Cerebellar nuclear complex (tissue), 1 donor: ENCODE measurements at places on chromosomes 5 and 9.

DNA sequence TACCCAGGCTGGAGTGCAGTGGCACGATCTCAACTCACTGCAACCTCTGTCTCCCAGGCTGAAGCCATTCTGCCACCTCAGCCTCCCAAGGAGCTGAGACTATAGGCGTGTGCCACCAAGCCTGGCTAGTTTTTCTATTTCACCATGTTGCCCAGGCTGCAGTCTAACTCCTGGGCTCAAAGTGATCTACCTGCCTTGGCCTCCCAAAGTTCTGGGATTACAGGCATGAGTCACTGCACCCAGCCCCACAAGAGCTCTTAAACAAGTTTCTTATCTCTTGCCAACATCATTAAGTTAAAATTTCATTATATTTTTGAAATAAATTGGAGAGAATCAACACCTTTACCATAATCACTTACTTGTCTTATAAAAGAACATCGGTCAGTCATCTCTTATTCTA, 280.3 kb downstream of the ARHGEF28 start:
- DNase-seq: no peak

DNA sequence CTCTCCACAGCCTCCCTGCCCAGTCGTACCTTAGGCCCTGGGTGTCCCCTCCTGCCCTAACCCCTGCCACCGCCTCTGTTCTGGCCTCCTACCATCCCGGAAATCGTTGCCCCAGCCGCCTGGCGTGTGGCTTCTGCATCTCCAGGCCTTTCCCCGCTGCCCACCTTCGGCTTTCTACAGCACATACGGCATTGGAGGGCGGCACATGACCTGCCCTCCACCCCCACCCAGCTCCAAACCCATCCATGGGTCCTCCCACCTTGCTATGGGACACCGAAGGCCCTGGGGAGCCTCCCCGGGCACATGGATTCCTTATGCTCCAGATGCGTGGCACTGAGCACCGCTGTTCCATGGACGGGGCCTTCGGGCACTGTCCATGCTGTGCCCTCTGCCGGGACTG, 32.0 kb downstream of the FGF18 start:
- no peak for DNase-seq

DNA sequence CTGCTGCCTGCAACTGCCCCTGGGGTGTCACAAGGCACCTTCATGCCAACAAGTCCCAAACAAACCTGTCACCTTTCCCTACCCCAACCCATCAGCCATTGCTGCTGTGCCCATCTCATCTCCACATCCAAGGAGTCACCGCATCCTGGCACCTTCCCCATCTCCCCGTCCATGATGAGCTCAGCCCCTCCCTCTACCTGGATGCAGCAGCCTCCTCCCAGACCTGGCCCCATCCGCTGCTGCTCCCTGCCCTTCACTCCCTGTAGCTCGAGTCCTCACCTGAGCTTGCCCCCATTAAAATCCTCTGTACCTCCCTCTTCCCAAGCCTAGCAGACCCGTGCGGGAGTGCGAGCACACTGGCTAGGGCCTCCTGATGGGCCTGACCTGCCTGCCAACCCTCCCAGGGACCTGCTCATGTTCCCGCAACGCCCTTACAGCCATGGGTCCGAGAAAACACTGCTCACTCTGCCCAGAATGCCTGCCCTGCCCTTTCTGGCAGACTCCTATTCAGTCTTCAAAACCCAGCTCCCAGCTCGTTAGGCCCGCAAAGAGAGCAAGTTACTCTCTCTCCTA, 110.6 kb downstream of the ADAMTS2 start:
- DNase-seq: no peak

GRCh38 chr9:29437526-29437925, 1864.2 kb upstream of the C9orf72 start:
- DNase-seq: no peak

GRCh38 chr9:104895572-104895971, 32.4 kb downstream of the ABCA1 start:
- no peak for DNase-seq

GRCh38 chr9:5188060-5188984, 2.9 kb upstream of the INSL6 start:
- DNase-seq: no peak

GRCh38 chr5:82720213-82721086, 356.7 kb downstream of the TMEM167A start:
- DNase-seq: no peak

GRCh38 chr5:110297152-110297670, 429.3 kb downstream of the TMEM232 start:
- no peak for DNase-seq

DNA sequence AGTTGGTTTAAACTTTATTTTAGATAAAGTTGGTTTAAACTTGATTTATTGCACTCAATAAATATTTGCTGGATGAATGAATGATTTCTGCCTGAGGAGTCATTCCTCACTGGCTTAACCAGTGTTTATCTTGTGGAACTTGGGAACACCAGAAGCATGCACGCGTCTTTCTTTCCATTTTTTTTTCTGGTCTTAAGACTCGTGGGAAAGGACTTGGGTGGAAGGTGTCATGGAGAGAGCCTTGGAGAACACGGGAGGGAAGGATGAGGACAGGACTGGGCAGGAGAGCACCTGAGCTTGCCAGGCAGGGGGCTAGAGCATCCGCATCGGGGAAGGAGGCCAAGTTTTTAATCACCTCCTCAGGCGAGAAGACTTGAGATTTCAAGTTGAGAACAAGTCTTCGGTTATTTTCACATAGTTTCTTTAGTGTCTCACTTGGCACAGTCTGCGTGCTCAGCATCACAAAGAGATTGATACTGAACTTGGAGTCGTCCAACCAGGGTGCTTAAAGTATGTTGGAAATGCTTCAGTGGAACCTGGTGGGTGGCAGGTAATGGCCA, 144.2 kb downstream of the PDZD2 start:
- DNase-seq: no peak

DNA sequence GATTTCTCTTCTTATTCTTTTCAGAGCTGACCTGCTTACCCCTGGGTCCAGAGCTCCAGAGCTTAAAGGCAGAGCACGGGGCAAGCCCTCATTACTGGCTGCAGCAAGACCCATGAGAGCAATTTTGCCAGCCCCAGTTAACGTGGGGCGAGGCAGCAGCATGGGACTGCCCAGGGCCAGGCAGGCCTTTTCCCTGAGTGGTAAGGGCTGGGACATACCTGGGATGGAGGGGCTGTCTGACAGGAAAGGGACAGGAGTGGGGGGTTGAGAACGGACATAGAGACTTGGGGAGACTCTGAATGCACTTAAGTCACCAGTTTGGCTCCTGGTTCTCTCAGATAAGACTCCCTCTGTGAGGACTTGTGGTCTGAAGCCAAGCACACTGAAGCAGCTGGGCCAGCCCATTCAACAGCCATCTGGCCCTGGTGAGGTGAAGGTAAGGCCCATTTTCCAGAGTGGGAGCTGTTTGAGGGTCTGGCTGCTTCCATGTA, 26.2 kb downstream of the HMGXB3 start:
- no peak for DNase-seq

DNA sequence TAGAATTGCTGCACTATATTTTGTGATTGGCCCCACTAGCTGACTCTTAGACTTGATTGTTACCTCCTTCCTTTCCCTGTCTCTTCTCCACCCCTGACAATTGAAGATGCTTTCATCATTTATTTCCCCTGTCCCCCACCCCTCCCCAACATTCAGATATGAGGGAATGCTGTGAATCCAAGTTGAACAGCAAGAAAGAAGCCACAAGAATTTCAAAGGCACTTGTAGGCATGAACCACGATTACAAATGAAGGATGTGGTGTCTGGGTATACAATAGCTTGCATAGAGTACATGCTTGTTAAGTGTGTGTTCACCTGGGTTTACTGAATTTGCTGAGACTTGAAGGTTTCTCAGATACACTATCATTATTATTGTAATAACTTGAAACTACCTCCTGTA, 78.3 kb upstream of the TRIO start:
- DNase-seq: no peak

- no peak for DNase-seq
Observed at GRCh38 chr9:34519321-34520020, 3.3 kb downstream of the ENHO start.

- DNase-seq: no peak
Observed at GRCh38 chr5:123992641-123993040, 480.7 kb downstream of the CSNK1G3 start.

DNA sequence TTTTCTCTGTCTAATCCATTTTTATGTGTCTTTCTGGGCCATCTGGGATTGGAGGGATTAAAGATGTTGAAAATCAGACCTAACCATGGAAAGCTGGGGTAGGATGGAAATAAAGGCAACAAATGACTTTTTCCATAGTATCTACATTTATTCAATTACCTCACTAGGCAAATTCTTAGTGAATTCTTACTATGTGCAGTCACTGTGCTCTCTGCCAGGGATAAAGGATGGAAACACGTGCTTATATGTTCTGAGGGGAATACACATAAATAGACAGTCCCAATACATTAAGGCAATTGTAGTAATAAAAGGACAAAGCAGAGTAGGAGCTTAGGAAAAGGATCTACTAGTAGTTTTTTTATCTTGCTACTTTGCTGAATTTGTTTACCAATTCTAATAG, 214.2 kb downstream of the PRR16 start:
- no peak for DNase-seq

DNA sequence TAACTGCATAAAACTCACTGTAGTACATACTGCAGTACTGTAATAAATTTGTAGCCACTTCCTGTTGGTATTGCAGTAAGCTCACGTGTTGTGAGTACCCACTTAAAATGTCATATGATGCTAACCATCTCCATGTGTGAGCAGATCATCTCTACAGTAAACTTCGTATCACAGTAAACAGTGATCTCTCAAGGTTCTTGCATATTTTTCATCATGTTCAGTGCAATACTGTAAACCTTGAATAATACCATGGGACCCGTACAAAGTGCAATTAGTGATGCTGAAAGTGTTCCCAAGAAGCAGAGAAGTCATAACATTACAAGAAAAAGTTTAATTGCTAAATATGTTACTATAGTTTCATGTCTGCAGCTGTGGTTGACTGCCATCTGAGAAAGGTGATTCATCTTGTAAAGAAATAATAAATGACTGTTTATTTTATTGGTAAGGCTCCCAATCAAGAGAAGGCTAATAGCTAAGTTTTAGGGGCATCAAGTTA, 253.8 kb upstream of the POU5F2 start:
- DNase-seq: no peak

DNA sequence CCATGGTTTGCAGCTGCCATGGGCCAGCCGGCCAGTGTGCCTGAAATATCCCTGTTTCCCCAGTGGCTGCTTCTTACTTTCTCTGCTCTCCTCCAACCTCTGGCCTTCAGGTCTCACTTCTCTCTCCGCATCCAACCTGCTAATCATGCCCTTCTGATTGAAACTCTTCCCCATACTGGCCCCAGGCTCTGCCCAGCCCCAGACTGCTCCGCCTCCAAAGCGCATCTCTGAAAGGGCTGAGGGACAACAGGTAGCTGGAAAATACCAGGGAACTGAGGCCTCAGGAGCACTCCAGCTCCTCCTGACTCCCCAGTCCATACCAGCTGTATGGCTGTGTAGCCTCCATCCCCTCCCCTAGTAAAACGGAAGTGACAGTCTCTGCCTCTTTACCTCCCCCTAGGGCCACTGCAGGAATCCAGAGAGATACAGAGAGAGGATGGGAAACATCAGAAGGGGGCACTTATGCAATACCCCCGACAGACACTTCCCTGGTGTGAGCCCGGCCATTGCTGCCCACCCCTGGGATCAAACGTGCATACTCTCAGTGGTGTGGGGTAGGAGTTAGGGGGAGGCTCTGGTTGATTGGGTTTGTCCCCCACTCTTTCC, 34.2 kb downstream of the PAX5 start:
- DNase-seq: no peak

DNA sequence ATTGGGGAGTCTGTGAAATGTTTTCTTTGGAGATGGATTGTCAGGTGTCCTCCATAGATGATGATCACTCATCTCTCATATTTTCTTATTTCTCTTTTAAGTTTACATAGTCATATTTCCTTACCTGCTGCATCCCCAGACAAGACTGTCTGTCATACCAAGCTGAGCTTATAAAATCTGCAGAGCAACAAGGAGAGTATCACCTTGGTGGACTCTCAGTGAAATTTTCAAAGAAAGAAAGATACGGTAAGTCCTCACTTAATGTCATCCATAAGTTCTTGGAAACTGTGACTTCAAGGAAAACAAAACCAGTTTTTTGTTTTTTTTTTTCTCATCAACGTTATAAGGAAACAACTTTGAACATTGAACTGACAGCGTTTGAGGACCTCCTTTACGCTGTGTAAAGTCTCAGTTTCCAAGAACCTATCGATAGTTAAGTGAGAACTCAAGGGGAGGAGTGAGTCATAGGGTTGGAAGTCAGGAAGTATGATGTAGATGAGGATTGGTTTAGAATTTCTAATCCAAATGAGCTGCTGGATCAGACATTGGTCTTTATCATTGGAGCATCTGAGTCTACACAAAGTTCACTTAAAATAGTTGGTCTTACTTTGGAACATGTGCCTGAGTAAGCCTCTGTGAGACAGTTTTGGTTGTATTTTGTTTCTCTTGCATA, 45.5 kb downstream of the SPIN1 start:
- DNase-seq: no peak

DNA sequence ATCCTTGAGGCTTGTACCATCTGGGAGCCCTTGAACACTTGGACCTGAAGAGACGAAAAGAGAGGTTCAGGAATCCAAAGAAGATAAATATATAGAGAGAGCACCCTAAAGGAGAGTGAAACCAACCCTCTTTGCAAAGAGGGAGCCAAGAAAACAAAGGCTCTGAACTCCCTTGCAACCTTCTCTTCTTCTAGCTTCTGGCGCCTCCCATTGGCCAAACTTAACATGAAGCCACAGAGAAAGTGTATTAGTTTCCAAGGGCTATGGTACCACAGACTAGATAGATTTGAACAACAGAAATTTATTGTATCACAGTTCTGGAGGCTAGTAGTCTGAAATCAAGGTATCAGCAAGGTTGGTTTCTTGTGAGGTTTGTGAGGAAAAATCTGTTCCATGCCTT, 175.1 kb downstream of the HCN1 start:
- no peak for DNase-seq
